ENCODE measurements at places on chromosomes 5 and 9.

DNA sequence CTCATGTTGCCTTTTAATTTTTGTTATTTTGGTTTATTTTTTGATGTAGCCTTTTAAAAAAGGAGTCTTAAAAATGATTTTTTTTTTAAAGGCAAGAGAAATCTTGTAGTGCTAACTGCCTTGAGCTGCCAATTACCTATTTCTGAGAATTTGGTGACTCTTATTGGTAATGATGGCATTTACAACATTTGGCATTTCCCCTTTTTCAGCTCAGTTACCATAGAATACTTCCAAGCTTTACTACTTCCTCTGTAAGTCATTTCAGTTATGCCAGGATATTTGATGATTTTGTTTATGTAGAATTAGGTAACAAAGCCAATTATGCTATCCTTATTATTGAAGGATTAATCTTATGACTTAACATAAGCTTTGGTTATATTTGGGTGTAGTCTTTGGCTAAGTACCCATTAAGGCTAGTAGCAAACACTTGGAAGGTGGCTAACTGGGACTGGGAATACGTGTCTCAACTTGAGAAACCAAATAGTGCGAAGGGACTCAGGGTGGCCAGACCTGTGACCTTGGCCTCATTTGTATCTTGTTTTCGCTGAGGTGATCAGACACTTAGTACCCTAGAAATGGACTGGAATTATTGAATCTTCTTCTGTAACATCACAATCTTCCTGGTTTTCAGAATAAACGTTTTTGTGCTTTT lies 27.7 kb downstream of the CDC37L1 start:
- DNase-seq = no peak

DNA sequence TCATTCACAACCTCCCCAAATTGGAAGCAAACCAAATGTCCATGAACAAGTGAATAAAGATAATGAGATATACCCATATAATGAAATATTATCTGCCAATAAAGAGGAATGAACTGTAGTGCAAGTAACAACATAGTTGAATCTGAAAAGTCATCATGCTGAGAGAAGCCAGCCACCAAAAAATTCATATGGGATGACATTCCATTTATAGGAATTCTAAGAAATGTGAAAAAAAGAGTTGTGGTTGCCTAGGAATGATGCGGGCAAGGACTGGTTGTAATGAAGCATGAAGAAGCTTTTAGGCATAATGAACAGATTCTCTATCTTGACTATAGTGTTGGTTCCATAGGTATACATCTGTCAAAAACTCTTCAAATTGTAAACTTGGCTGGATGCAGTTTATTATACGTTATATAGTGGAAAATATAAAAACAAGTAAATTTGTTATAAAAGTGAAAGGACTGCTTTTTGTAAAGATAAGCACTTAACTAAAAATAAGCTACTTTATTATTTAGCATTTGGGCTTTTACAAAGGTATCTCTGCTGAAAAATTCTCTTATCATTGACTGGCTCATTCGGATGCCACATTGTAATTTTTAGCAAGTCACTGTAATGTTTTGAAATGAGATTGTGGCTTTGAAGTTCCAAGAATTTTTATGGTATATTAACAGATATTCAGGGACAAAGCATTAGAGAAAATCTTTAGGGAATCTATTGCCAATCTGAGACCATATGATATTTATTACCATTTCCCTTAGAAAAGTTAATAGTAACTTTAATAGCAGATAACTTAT lies 21.2 kb upstream of the TTC23L start:
- no peak for DNase-seq

DNA sequence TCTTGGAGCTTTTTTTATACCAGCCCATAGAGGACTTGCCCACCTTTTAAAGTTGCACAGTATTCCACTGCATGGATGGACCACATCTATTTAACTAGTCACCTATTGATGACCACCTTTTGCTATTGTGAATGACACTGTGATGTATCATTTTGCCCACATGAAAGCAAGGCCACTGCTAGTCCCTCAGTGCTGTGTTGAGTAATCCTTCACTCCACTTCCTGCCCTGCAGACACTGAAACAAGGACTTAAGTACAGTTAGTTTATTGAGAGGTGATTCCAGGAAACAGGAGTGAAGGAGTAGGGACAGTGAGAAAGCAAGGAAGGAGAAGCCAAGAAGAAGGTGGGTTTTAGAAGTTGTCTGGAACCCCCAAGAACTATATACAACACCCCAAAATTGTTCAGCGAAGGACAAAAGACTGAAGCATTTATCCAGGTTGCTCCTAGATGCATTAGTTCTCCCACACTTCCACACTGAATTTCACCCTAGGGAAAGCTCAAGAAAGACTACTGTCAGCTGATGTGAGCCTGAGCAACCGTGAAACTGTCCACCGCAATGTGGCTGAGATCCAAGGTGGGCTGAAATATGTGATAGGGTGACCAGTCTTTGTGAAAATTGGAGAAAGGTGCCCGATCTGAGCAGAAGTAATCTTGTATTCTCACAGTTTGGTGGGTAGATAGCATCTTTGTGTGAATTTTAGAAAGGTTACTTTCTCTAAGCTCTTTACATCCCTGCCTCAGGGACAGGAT lies 45.2 kb upstream of the ANKRD31 start:
- DNase-seq = no peak

DNA sequence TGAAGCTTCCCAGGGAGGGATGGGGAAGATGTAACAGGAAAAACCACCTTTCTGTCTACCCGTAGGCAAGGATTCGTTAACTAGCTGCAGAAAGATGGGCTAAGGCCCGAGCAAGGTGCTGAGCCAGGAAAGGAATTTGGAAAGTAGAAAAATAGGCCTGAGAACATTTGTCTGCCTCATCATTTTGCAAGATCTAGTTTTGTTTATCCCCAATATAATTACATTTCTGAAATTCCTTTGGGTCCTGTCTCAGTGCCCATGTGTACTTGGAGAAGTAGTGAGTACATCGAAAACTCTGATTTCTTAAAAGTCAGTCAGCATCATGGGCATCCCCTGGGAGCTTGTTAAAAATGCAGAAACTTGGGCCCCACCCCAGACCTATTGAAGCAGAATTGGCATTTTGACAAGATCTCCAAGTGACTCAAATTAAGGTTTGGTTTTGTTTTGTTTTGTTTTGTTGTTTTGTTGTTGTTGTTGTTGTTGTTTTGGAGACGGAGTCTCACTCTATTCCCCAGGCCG lies 52.1 kb upstream of the CEMIP2 start:
- no peak for DNase-seq

DNA sequence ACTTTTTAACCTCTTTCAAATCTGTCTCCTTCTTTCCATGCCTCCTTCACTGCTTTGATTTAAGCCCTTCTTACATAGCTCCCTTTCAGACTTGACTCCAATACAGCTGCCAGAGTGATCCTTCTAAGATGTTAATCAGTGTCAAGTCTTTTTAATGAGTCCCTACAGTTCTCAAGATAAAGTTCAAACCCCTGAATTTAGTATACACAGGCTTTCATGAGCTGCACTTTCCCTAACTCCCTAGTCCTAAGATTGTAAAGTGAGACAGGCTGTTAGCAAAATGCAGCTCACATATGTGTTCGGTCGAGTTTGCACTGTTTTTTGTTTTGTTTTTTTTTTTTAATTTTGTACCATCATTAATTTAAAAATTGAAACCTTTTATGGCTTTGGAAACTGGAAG lies 190.4 kb upstream of the VCAN start:
- DNase-seq = no peak

DNA sequence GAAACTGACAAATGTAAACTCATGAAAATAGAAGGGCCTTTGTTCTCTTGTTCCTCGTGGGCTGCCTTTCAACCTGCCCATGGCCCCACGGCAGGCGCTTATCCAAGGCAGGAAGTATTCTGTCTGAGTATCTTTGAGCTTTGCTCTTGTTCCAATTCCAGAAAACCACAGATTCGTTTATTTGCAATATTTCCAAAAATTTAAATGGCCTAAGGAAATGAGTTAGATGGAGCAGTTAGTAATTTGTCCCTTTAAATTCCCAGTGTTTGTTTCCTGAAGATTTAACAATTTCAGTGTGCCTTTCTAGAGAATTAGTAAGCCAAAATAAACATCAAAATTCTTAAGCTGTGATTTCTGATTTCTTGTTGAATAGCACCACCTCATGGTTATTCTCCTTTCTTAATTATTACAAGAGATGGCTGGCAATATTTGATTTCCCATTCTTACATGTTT lies 299.4 kb upstream of the RASA1 start:
- peak; percentile 1 for DNase-seq
